ENCODE measurements at places on chromosomes 16 and 17.

GRCh38 chr17:61284746-61285145, 114.9 kb upstream of the TBX2 start:
- peak; percentile 2 for DNase-seq

DNA sequence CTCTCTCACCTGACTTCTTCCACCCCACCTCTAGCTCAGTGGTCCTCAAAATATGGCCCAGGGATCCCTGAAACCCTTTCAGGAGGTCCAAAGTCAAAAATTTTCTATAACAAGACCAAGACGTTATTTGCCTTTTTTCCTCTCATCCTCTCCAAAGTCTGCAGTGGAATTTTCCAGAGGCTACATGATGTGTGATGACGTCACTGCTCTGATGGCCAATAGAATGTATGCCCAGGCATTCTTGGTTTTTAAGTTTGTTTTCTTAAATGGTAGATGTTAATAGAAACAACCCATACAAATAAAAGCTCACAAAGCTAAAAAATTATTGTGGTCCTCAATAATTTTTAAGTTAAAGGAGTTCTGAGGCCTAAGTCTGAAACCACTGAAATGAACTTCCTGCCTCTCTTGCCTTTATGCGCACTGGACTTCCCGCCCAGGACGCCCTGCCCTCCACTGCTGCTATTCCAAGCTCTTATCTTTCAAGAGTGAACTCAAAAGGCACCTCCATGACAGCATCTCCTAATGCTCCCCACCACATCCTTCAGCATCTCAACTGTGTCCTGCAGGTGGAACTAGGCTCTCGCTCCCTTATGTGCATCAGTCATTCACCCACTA, 13.5 kb downstream of the UBE2O start:
- no peak for DNase-seq

- DNase-seq, result no peak
Observed at GRCh38 chr17:50087912-50088405, 7.2 kb upstream of the PDK2 start.

DNA sequence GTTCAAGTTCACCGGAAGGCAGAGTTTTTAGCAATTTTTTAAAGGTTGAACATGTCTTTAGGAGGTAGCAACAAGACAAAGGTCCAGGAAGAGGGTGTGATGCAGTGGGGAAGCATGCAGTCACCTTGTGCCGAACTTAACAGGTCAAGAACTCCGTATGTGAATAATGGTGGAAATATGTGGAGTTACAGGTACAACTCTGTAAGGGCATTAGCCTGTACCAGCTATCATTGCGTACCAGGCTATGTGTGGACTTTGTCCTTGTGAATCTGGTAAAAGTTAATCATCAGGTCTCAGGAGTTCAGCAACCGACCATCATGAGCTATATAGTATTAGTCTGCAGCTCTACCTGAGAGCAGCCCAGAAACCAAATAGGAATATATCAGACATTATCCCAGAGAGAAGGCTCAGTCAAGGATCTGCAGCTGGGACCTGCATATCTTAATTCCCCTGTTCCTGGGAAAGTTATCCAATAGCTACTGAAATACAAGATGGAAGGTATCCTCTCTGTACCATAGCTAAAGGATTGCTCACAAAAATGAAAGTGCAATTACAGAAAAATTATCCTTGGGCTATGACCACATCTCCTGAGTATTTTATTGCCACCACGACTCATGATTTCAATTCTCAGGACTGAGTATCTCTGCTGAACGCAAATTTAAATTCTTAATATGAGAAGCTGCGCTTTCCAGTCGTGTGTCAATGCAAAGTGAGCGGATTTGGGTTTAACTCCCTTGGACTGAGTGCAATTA, 469.3 kb downstream of the CDH13 start:
- peak; percentile 65 for DNase-seq

DNA sequence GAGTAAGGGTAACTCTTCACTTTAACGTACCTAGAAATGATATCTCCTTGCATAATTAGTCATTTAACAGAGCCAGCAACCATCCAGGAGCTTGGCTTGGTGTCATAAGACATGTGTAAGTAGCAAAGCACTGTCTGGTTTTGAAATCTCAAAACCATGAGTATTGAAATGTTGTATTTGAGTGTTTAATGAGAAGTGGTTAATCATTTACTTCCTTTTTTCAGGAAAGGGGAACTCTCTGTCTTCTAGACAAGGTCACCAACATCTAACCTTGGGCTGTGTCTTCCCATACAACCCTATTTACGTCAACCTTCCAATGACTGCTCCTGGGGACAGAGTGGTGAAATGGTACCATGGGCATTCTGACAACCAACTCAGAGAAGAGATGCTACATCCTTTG, 27.1 kb downstream of the PMP22 start:
- DNase-seq, result no peak

DNA sequence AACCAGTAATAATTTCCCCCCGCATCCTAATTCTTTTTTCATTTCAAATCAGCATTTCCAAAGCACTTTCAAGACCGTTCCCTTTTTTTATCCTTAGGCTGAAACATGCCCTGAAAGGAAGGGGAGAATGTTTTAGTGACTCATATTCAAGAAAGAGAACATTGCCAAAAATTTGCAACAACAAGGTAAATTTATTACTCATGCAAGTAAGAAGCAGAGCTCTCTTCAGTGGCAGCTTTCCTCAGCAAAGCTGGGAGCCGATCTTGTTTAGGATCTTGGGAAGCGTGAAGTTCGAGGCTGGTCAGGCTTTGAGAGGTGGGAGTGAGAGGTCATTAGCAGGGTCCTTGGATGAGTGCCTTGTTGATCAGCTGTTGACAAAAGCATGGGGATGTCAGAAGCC, 129.5 kb downstream of the PRKCA start:
- peak; percentile 62 for DNase-seq

- peak; percentile 13 for DNase-seq
Observed at GRCh38 chr16:4795181-4795827, at the start of gene SMIM22. TSS of gene SMIM22 (plus strand) at chr16:4795369. CDS start at chr16:4795735, 366 bp downstream.

GRCh38 chr17:30854146-30854545, 22.4 kb downstream of the ATAD5 start:
- DNase-seq, result no peak

- DNase-seq, result peak; percentile 96
Observed at GRCh38 chr16:4768549-4769305, 1.8 kb upstream of the ZNF500 start.

- peak; percentile 93 for DNase-seq
Observed at GRCh38 chr17:59001158-59001814, 105.4 kb downstream of the TRIM37 start.

All from kidney tubule cell (primary cell).